Hepatocyte (in vitro differentiated cells): ENCODE measurements at places on chromosomes 6 and 20.

DNA sequence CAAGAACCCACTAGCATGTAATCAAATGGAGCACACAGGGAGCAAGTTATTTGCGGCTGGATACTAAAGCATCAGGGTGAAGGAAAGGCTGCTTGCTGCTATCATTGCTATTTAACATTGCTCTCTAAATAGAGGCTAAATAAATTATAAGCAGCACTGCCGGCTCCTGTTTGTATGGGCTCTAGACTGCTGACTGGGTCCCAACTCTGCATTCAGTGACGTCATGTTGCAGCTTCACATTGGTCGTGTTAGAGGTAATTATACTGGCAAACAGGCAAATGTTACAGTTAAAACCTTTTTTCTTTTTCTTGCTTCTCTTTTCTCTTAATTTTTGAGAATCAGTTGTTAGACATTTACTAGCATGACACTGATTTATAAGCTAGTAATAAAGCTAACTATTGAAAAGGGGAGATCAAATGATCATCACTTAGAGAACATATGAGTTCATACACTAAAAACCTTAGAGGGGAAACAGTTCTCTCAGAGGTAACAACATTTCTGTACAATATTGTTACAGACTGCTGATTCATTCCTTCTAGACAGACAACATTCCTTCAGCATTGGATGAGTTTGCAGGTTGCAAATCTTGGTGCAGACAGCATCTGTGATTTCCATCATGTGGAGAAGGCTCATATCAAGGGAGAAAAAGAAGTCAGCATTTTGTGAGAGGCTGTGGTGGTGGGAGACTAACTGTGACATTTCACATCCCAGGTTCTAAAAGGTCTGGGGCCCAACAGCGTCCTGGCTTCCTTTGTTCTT, 15.9 kb downstream of the RFPL4B start:
- no peak for DNase-seq

GRCh38 chr20:21353236-21353635, 44.1 kb downstream of the NKX2-4 start:
- no peak for DNase-seq

GRCh38 chr6:113645576-113645970, 211.6 kb upstream of the MARCKS start:
- DNase-seq = peak; percentile 77

GRCh38 chr20:53223626-53224172, 251.5 kb downstream of the TSHZ2 start:
- no peak for DNase-seq

DNA sequence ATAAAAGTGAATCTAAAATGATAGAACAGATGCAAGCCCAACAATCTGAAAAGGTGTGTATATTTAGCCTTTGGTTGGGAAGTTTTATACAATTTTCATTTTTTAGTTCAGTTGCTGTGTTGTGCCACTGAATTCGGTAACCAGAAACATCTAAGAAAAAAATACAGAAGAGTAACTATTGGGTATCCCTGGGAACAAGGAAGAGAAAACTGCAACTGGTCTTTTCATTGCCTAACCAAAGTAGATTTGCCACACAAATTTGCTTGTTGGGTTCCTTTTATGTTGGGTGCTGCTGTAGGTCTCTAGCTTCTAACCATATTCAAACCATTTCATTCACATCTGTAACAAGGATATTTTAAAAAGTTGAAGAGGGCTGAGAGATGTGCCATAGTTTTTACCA, 2.8 kb upstream of the TMEM30A start:
- DNase-seq = no peak

GRCh38 chr20:19830211-19830785, 72.2 kb downstream of the RIN2 start:
- no peak for DNase-seq

GRCh38 chr20:63503524-63503923, 4.6 kb upstream of the EEF1A2 start:
- DNase-seq = no peak

DNA sequence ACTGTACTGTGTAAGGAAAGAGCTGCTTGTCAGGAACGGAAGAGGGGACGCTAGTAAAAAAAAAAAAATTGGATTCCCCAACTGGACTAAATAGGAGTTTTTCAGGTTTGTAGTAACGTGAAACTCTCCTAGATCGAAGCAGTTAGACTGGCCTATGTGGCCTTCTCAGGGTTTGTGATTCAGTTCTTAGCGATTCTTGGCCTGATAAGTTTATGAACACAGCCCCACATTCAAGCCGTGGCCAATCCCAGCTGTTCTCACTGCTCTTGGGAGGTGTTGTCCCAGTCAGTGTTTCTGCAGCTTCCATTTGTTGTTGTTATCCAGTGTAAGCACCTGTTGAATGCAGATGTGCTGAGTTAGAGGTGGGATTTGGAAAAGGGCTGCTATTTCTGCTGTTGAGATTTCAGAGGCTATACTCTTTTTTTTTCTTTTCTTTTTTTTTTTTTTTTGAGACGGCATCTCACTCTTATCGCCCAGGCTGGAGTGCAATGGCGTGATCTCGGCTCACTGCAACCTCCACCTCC, 29.7 kb downstream of the TAF8 start:
- no peak for DNase-seq

DNA sequence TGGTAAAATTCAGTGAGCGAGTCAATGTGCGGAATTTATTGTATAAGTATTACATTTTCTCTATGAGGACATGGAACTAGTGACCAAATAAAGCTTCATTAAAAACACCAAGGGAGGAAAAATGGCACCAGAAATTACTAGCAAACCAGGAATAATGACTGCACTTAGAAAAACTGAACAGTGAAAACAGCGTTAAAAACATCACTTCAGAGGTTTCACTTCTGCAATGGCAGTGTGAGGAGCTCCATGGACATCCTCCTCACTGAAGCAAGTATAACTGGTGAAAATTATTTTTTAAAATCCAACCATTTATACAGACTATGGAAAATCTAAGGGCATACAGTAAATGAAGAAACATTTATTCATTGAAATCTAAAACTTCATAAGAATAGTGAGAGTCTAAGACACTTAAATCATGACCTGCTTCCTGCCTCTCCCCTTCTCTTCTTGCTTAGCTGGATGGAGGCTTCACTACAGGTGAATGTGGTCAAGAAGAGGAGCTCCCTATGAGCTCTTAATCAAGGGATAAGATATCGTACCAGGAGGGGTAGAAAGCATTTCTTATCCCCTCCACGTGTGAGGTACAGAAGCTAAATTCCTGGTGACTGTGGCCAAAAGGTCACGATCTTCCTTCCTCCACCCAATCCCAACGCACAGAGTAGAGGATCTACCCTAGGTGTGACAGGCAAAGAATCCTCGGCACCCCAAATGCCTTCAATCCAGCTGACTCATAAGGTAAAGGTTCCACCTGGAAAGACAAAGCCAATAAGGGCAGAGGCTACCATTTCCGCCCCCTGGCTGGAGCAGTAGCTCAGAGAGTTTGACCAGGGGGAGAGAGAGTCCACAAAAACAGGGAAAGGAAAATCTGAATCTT, 12.3 kb upstream of the ASF1A start:
- no peak for DNase-seq

DNA sequence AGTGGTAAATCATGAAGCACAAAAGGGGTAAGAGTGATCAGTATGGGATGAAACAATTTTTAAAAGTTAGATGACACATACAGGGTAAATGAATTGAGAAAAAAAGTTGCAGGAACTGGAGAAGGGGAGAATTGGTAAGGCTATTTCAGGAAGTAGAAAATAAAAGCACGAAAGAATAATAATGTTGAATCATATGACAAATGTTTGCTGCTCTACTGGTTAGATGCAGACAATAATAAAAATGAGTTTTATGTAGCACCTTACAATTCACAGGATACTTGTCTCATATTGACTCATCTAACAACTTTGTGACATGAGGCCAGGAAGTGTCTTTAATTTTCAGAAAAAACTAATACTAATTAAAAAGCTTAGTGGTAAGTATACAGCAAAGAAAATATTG, 566.5 kb upstream of the MARCKS start:
- no peak for DNase-seq

DNA sequence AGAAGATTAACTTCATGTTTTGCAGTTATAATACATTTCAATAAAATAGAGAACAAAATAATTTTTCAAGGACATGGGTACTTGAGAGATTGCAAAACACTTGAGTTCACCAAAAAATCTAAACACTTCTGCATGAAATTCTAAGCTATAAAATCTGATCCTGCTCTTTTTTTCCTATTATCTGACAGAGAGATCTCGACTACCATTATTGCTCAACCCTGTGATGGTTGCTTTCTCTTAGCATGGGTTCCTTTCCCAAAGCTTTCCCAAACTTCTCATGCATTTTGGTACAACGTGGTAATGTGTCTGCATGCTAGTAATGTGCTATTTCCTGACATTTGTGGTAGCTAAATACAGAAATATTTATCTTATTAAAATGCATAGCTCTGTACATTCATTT, 1243.1 kb upstream of the ADGRB3 start:
- DNase-seq = no peak

GRCh38 chr20:7606941-7607340, 333.3 kb downstream of the HAO1 start:
- no peak for DNase-seq

DNA sequence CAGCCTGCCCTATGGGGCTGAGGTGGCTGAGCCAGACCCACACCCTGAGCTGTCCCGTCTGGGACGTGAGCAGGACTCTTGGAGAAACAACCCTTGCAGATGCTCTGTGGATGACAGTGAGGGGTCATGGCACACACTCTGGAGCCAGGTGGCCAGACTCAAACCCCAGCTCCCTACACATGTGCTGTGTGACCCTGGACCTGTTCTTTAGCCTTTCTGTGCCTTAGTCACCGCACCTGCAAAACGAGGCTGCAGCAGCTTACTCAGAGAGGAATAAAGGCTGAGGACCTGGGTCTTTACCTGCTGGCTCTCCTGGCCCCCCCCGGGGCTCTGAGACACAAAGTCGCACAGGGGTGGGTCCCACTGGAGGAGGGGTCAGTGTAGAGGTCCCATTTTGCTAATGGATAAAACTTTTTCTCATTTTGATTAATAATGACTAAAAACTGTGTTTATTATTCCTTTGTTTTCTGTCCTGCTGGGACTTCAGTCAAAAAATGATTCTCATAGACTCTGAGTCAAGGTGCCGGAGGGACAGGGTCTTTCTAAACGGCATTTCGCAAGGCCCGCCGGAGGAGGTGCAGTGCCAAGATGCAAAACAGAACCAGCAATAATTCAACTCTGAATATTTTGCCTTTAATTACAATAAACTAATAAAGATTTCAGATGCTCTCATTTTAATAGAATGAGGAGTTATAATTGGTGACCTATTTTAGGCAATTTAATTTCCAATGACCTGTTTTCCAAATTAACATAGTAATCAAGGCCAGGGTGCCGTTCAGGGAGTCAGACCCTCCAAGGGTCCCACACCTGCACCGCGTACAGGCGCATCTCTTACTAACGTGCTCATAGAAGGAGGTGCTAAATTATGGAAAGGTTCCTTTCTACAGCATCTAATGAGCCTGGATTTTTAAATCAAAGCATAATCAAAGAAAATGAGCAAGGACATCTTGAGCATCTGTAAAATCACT, 62.4 kb downstream of the YTHDF1 start:
- DNase-seq = no peak

DNA sequence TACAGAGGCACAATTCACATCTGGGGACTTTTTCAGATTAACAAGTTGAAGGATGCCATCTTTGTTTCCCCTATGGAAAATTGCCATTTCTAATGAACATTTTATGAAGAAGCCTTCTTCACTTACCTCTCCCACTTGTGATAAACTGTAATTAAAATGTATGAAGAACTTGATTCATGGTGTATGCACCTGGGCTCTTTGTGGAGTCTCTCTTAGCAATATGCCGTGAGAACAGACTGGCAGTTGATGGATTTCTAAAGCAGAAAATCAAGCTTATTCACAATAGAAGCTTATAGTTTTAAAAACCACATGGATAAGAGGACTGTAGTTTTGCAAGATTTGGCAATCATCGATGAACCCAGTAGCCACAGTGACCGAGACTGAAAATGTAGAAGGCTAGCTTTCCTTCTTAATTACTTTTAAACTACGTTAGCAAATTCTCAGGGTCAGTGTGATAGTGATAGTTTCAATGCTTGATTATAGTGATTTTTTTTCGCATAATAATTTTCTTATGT, 270.6 kb downstream of the PRL start:
- no peak for DNase-seq

DNA sequence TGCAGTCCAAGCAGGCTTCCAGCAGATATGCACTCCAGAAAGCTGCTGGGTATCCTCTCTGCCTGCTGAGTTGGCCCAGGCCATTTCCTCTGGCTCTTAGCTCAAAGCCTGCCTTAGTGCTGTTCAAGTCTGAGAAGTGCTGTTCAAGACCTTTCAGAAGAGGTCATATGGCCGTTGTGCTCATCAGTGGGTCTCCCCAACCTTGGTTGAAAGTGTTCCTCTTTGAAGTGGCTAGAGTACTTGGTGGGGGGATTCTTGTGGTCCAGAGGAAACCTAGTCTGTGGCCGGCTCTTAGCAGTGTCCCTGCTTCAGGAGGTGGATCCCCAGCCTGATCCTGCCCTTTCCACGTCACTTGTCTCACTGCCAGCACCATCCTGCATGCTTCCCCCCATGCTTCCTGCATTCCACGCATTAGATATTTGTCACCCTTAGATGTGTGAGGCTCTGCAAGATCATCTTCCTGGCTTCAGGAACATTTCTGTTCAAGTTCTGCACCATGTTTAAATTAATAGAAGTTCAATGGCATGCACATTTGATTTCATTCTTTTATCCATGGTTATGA, 105.0 kb downstream of the FIG4 start:
- no peak for DNase-seq

GRCh38 chr20:36066777-36067176, 87.8 kb upstream of the EPB41L1 start:
- DNase-seq = no peak

DNA sequence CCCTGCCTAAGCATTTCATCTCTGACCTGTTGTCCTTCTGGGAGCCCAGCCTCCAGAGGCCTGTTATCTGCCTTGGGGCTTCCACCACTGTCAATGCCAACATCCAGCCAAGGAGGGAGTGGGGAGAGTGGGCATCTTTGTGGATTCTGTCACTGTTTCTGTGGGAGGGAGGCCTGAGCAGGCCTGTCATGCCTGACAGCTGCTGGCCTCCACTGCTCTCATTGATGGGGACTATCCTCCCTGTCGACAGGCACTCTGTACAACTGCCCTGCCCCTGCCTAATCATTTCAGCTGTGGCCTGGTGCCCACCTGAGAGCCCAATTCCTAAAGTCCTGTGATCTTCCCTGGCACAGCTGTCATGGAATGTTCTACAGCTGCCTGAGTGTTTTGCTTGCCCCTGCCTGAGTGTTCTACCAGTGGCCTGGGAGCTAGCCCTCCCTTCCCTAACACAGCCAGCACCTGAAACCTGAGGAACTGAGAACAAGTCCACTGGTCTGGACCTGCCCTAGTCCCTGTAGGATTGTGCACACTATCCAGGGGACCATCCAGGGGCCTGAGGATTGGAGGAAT, 145.3 kb downstream of the FAM83B start:
- no peak for DNase-seq

- no peak for DNase-seq
Measured at GRCh38 chr20:22526512-22527012, 57.8 kb downstream of the FOXA2 start.

- peak; percentile 72 for DNase-seq
Measured at GRCh38 chr20:46814366-46815232, 80.0 kb upstream of the EYA2 start.

- no peak for DNase-seq
Measured at GRCh38 chr6:35298625-35299140, 1.1 kb downstream of the DEF6 start.
